ENCODE measurements at places on chromosomes 4 and X. TPM values are rescaled to one million over a fixed set of nuclear protein-coding genes. Genes with fewer than 3 reads are reported as not detected.

DNA sequence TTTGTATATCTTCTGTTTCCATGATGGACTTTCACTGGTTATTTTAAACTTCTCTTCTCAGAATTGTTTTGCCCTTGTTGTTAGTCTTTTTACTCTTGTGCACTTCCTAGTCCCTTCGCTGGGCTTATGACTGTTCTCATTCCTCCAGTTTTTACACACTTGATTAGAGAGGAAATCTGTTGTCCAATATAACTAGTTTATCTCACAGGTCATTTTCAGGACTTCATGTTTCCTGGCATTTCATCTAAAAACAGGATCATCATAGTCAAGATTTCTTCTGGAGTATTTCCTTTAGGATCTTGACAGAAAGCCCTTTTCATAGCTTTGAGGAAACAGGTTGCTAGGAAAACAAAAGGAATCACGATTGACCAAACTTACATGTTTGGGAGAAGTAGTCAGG, 3.0 kb downstream of the FNIP2 start:
- no peak for DNase-seq
- H3K4me3 ChIP-seq: peak overlapping the region; percentile 19
- H3K36me3 ChIP-seq: peaks cover 6% of the 10 kb centered on the region
- H3K4me1 ChIP-seq: peaks cover 52% of the 10 kb centered on the region

FAM9B gene
- total RNA-seq: not detected

- no peak overlapping the region for H3K27ac ChIP-seq
- DNase-seq: peak; percentile 27
- H3K4me3 ChIP-seq: no peak overlapping the region
- H3K36me3 ChIP-seq: peaks cover 27% of the 10 kb centered on the region
- no peaks in the 10 kb centered on the region for H3K4me1 ChIP-seq
- H3K27me3 ChIP-seq: no peaks in the 10 kb centered on the region
Measured at GRCh38 chr4:42446823-42447222, 49.5 kb downstream of the SHISA3 start.

DNA sequence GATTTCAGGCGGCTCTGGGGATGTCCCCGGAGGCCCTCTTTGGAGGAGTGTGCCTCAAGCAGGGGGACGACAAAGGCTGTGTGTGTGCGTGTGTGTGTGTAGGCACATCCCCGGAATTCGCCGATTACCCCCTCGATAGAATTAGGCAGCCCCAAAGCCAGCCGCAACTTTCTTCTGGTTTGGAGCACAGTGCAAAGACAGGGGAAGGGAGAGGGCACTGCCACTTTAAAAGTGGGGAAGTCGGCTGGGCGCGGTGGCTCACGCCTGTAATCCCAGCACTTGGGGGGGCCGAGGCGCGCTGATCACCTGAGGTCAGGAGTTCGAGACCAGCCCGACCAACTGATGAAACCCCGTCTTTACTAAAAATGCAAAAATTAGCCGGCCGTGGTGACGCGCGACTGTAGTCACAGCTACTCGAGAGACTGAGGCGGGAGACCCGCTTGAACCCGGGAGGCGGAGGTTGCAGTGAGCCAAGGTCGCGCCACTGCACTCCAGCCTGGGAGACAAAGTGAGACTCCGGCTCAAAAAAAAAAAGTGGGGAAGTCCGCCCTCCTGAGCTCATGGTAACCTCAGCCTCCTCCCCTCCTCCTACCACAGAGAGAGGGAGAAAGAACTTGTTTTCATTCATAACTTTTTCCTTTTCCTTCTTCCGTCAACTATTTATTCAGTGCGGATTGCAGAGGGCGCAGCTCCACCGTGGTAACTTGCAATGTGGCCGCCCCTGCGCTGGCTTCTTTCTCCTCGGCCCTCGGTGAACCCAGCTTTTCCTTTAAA, 2.4 kb downstream of the SPRY1 start:
- peak overlapping the region; percentile 99 for H3K27ac ChIP-seq
- peak; percentile 86 for DNase-seq
- peaks cover 38% of the 10 kb centered on the region for H3K4me1 ChIP-seq
- H3K36me3 ChIP-seq: peaks cover 47% of the 10 kb centered on the region

GRCh38 chr4:76690011-76690905, 207.7 kb downstream of the SOWAHB start:
- peak overlapping the region; percentile 37 for H3K4me3 ChIP-seq
- no peak overlapping the region for H3K27ac ChIP-seq
- no peaks in the 10 kb centered on the region for H3K36me3 ChIP-seq
- peaks cover 11% of the 10 kb centered on the region for H3K4me1 ChIP-seq
- peaks cover 72% of the 10 kb centered on the region for H3K27me3 ChIP-seq
- DNase-seq: no peak

GRCh38 chr4:55947912-55948725, 626 bp upstream of the CEP135 start:
- H3K27me3 ChIP-seq: no peaks in the 10 kb centered on the region
- peak overlapping the region; percentile 89 for H3K27ac ChIP-seq
- H3K4me3 ChIP-seq: peak overlapping the region; percentile 87
- H3K4me1 ChIP-seq: peaks cover 33% of the 10 kb centered on the region
- DNase-seq: peak; percentile 86
- peaks cover 9% of the 10 kb centered on the region for H3K36me3 ChIP-seq

DNA sequence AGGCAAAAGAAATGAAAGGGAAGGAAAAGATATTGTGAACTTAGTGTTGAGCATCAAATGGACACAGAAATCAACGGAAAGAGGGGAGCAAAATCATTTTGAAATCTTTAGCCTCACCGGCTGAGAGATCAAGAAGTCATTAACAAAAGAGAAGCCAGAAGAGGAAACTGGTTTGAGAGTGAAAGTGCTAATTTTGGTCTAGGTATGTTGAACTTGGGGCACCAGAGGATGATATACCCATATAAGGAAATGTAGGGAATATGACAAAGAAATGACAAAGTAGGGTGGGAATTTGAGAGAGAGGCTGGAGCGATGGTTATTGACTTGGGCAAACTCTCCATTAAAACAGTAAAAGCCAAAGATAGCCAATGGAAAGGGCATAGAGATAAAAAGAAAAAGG, 183.4 kb upstream of the ATOH1 start:
- no peaks in the 10 kb centered on the region for H3K36me3 ChIP-seq
- no peaks in the 10 kb centered on the region for H3K4me1 ChIP-seq
- H3K27me3 ChIP-seq: no peaks in the 10 kb centered on the region
- no peak for DNase-seq
- no peak overlapping the region for H3K27ac ChIP-seq

MAOA gene
- total RNA-seq: 1.8 TPM

GRCh38 chrX:3811331-3812311, 98.2 kb upstream of the PRKX start:
- H3K36me3 ChIP-seq: no peaks in the 10 kb centered on the region
- H3K27ac ChIP-seq: peak overlapping the region; percentile 87
- DNase-seq: peak; percentile 82
- peaks cover 27% of the 10 kb centered on the region for H3K27me3 ChIP-seq
- peaks cover 12% of the 10 kb centered on the region for H3K4me1 ChIP-seq

PCSK1N gene
- 0.33 TPM for total RNA-seq

- no peak for DNase-seq
- H3K4me3 ChIP-seq: no peak overlapping the region
- H3K4me1 ChIP-seq: no peaks in the 10 kb centered on the region
- H3K27ac ChIP-seq: no peak overlapping the region
- no peaks in the 10 kb centered on the region for H3K27me3 ChIP-seq
- peaks cover 22% of the 10 kb centered on the region for H3K36me3 ChIP-seq
Measured at GRCh38 chrX:47915886-47916493, 79.3 kb downstream of the ZNF81 start.

SERTM2 gene
- total RNA-seq: not detected

DNA sequence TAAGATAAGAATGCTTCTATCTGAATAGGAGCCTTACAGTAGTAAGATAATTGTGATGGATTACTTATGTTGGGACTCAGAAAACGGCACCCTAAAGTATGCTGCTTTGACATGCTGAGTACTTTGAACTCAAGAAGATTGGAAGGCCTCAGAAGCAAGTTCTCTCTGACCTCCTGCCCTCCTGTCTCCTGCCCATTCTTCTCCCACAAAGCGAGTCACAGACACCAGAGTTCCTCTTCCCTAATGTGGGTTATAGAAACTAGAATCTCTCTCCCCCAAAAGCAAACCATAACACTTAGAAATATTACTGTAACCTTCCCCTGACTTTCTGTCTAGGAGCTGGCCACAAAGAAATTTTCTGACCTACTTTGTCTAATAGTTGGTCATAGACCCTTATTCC, 76.5 kb downstream of the DDIT4L start:
- H3K27ac ChIP-seq: no peak overlapping the region
- DNase-seq: no peak
- H3K4me3 ChIP-seq: no peak overlapping the region
- peaks cover 10% of the 10 kb centered on the region for H3K4me1 ChIP-seq
- no peaks in the 10 kb centered on the region for H3K36me3 ChIP-seq

USP17L20 gene
- total RNA-seq: not detected

GRCh38 chrX:56994375-56995270, 718 bp downstream of the SPIN3 start:
- no peaks in the 10 kb centered on the region for H3K27me3 ChIP-seq
- no peak for DNase-seq
- peak overlapping the region; percentile 91 for H3K27ac ChIP-seq
- peaks cover 12% of the 10 kb centered on the region for H3K36me3 ChIP-seq

ABLIM2 gene
- 0.63 TPM for total RNA-seq

SERPINA7 gene
- total RNA-seq: not detected

- no peak overlapping the region for H3K4me3 ChIP-seq
- DNase-seq: no peak
- H3K36me3 ChIP-seq: no peaks in the 10 kb centered on the region
Measured at GRCh38 chrX:11059933-11060332, 51.2 kb upstream of the HCCS start.

GRCh38 chr4:40720916-40721315, 28.8 kb upstream of the NSUN7 start:
- no peak overlapping the region for H3K4me3 ChIP-seq
- H3K27ac ChIP-seq: peak overlapping the region; percentile 72
- peaks cover 35% of the 10 kb centered on the region for H3K4me1 ChIP-seq
- peak; percentile 51 for DNase-seq
- no peaks in the 10 kb centered on the region for H3K27me3 ChIP-seq

- no peaks in the 10 kb centered on the region for H3K4me1 ChIP-seq
- H3K27ac ChIP-seq: no peak overlapping the region
- H3K4me3 ChIP-seq: no peak overlapping the region
- DNase-seq: no peak
Measured at GRCh38 chr4:182409271-182409670, 166.1 kb downstream of the TENM3 start.

SCD5 gene
- 0.63 TPM for total RNA-seq

DNA sequence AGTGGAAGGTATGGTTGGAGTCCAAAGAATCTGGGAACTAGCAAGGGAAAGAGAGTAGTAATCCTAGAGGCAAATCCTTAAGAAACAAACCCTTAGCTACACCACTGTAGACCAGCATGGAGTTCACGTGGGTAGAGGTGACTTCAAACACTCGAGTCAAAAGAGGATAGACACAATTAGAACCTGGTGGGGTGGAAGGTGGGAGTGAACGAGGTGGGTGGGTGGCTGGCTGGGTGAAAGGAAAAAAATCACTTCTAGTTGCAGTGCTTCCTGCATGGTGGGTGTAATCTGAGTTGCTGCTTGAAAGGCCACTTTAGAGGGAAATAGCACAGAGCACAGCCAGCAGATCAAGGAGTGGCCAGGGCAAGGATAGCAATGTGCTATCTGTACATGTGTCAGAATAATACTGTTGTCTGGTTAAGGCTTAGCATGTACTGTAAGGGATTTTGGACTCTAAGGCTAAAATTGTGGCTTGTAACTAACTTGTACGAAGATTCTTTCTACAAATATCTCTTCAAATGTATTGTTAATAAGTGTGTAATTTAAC, 356.2 kb downstream of the GRIA2 start:
- no peak overlapping the region for H3K4me3 ChIP-seq
- no peak for DNase-seq
- no peak overlapping the region for H3K27ac ChIP-seq
- H3K36me3 ChIP-seq: no peaks in the 10 kb centered on the region
- no peaks in the 10 kb centered on the region for H3K27me3 ChIP-seq

DNA sequence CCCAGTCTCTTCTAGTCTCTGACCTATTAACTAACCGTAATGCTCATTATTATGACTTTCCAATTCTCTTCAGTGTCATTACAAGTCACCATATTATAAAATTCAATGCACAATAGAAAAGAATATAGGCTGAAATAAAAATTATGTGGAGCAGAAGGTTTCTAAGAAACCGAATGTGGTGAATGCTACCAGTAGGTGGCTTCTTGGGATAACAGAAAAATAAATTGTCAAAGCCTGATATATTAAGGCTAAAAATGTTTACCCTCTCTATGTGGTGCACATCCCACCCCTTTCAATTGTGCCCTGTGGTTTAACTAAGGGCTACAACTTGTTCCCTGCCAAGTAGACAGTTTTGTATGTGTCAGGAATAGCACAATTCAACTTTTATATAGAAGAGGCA, 624.6 kb upstream of the TECRL start:
- H3K4me1 ChIP-seq: no peaks in the 10 kb centered on the region
- no peaks in the 10 kb centered on the region for H3K27me3 ChIP-seq
- no peak for DNase-seq
- H3K4me3 ChIP-seq: no peak overlapping the region

DNA sequence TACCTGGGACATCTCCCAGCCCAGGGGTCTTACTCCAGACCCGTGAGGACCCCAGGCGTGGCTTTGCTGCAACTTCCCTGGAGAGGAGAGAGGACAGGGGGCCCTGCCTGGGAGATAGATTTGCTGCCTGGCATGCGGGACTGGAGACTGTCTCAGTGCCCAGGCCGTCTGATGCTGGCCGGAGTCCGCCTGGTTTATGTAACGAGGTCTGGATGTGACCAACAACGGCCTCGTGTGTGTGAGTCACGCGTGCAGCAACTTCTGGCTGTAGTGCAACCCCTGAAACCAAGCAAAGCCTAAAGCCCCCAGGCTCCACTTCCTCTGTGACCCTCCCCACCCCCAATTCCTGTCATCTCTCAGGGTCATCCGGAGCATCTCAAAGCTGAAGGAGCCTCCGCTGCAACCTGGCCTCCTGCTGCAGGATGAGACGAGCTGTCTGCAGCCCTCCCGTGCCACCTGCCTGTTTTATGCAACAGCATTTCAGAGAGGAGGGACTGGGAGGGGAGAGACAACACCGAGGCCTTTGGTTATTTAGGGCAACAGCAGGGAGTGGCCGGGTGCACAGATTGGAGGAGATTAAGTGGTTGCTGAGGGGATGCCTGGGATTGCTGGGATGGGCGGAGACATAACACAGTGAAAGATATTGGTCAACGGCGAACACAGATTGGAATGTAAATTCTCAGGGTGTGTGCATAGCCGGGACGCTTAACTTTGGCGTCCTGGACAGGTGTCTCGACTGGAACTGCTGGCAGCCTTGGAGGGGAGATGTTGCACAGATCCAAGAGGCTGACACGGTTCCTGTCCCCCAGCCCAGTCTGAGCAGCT, 16.0 kb downstream of the XG start:
- no peaks in the 10 kb centered on the region for H3K4me1 ChIP-seq
- peaks cover 6% of the 10 kb centered on the region for H3K27me3 ChIP-seq
- no peak overlapping the region for H3K27ac ChIP-seq

NOA1 gene
- total RNA-seq: 17.7 TPM

DNA sequence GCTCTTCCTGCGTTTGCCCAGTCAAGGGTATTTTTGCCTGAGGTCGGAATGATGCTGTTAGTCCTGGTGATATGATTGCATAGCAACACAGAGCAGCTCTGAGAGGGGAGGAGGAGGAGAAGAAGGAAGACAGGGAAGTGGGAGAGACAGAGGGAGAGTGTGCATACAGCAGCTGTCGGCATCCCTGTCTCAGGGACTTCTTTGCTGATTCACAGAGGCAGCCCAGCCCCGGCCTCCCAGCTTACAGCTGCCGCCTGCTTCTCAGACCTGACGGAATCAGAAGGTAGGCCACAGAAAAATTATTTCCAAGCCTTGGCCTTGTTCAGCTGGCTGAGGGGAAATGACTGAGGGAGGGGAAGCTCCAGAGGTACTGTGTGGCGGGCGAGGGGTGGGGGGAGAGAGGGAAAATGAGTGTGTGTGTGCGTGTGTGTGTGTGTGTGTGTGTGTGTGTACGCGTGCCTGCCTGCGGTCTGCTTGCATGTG, 319 bp downstream of the DRP2 start:
- no peaks in the 10 kb centered on the region for H3K36me3 ChIP-seq
- H3K27ac ChIP-seq: no peak overlapping the region
- DNase-seq: no peak
- no peaks in the 10 kb centered on the region for H3K27me3 ChIP-seq
